ENCODE measurements at places on chromosomes 11 and 22.

DNA sequence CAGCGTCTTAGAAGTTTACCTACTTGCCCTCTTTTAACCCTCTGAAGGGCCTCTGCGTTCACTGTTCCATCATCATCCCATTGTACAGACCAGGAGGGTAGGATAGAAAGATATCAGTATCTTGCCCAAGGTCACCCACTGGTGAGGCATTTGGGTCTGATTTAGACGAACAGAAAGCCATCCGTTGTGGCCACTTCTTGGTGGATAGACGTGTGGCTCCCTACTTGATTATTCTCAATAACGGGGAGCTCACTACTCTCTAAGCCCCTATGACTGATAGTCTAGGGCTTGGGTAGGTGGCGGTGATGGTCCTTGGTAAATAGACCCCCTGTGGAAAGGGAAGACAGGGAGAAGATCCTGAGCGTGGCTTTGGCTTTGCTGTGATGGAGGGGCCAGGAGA lies 28.6 kb upstream of the PRR5 start:
- no peak for DNase-seq

DNA sequence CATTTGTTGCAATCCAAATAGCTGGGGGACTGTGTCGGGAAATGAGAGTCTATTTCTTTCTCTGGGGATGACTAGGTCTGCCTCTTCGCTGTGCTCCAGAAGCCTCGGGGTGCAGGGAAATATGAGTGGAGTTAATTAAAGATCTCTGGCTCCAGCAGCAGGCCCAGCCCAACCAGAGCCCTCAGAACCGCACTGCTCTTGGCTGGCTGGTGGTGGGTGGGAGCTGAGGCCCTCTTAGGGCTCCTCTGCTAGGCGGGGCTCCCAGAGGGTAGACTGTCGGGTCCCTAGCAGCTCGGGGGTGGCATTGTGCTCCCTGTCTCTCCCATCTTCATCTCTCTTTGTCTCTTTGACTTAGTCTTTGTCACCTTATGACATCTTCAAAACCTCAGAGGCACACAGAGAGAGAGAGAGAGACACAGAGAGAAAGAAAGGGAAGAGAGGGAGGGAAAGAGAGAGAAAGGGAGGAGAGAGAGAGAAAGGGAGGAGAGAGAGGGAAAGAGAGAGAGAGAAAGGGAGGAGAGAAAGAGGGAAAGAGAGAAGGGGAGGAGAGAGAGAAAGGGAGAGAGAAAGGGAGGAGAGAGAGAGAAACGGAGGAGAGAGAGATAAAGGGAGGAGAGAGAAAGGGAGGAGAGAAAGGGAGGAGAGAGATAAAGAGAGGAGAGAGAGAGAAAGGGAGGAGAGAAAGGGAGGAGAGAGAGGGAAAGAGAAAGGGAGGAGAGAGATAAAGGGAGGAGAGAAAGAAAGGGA lies 20.2 kb downstream of the MPPED1 start:
- no peak for DNase-seq

GRCh38 chr11:58649623-58650022 lies 27.2 kb downstream of the CNTF start:
- no peak for DNase-seq

DNA sequence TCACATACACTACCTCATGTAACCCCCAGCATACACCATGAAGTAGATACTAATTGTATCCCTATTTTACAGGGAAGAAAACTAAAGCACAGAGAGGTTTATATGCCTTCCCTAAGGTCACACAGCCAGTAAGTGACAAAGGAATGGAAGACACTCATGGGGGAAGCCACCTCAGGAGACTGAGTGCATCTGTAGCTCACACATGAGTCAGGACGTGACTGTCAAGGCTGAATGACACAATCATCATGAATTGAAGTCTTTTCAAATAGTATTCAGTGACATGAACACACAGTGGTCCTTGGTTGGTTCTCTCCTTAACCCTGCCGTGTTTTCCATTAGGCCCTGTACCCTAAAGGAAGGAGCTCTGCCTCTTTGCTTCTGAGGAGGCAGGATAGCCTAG lies 463.0 kb downstream of the NTM start:
- no peak for DNase-seq

DNA sequence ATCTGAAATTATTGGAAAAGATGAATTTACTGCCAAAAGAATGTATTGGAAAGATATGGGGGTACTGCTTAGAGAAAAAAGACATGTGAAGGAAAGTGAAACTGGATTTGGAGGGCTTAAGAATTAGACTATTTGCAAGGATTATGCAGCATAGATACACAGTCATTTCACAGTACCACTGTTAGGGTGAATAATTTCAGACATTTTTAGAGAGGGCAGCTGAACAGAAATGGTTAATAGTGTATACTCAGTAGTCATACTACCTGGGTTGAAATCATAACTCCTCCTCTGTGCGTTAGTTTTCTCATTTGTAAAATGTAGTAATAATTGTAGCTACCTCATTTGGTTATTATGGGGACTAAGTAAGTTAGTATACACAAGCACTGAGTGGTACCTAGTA lies 33.0 kb downstream of the GAS2 start:
- DNase-seq, result no peak

- DNase-seq, result no peak
Observed at GRCh38 chr22:40419718-40420117, 49.3 kb downstream of the SGSM3 start.

DNA sequence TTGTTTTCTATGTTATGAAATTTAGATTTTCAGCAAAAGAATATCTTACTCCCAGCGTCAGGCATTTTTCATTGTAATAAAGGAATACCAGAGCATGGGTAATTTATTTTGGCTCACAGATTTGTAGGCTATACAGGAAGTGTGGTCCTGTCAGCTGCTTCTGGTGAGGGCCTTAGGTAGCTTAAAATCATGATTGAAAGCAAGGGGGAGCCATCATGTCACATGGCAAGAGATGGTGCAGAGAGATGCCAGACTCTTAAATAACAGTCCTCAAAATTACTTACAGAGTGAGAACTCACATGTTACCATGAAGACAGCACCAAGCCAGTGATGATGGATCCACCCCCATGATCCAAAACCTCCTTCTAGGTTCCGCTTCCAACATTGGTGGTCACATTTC lies 825.0 kb upstream of the CHORDC1 start:
- DNase-seq, result no peak

DNA sequence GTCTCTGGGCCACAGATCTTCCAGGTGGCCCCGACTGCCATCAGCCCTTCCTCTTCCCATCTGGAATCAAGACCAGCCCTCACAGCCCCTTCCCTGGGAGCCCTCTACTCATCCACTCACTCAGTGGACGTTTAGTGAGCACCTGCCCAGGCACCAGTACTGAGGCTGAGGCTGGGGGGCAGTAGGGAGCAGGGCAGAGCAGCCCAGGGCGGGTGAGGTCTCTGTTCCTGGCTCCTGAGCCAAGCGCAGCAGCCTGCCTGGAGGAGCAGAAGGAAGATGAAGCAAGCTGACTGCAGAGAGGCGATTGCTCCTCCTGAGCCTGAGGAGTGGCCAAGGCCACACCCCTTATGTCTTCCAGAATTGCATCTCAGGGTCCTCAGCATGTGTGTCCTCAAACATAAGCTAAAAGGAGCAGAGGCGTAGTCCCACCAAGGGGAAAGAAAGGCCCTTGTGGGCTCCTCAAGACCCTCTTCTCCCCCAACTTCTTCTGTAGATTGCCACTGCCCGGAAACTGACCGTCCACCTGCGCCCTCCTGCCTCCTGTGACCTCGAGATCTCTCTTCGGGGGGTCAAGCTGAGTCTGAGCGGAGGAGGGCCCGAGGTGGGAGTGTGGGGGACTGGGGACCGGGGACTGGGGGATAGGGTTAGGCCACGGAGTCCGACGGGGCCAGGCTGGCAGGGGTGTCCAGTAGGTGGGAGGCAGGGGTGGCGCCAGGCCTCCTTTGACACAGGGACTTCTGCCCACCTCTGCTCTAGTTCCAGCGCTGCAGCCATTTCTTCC lies 5.8 kb downstream of the MAPK8IP2 start:
- no peak for DNase-seq

DNA sequence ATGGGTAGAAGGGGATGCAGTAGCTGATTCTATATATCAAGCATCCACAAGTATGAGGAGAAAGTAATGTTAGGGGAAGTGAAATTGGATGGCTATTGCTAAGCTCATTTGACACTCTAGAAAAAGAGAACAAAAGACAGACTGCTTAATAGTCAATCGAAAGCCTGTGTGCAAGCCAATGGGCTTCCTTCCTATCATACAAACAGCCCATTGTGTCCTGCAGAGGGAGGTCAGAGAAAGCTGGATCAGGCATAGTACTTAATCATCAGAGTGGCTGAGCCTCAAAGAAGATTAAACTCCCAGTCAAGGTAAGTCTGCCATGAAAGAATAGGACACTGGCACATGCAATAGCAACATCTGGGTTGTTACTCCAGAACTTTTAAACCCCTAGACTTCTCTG lies 50.9 kb upstream of the PGR start:
- no peak for DNase-seq

GRCh38 chr22:24428751-24429410 lies 1.5 kb downstream of the ADORA2A start:
- no peak for DNase-seq

GRCh38 chr22:22213231-22213630 lies 31.4 kb upstream of the VPREB1 start:
- DNase-seq, result no peak

DNA sequence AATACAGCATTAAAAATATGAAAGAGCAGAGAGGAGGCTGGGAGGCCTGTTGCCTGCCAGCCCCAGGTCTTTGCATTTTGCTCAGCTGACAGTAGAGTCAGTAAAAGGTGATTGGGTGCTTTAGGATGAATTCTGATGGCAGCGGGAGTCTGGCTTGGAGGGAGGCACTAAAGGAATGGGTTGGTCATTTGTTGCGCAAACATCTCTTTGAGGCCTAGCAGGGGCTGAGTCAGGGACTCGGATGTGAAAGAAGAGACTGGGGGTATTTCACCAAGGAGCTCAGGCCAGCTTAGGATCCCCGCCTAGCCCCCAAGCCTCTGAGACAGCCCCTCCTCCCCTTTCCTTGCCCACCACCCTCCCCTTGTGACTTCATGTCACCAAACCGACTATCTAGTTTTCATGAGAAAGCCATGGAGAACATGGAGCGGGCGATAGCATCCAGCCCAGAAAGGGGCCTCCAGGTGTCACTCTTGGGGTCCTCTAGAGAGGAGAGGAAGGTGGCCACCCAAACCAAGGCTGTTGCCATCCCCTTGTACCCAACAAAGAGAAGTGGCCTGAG lies 9.7 kb downstream of the DGKZ start:
- no peak for DNase-seq

DNA sequence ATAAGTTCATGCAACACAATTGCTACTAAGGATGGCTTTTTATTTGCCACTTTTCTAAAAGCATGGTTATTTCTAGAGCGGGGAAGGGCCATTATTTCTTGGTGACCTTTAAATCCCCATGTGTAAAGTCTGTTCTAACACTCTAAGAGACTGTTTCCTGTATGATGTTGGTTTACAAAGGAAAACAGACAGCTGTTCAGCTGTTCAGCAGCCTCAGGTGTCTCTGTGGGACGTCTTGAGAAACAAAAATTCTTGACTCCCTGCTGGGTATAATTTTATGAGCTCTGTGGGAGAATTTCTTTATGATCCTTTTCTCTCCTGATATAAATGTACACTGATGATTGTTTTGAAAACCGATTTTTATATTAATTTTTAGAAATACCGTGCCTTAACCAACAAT lies 13.9 kb downstream of the MUC15 start:
- no peak for DNase-seq

DNA sequence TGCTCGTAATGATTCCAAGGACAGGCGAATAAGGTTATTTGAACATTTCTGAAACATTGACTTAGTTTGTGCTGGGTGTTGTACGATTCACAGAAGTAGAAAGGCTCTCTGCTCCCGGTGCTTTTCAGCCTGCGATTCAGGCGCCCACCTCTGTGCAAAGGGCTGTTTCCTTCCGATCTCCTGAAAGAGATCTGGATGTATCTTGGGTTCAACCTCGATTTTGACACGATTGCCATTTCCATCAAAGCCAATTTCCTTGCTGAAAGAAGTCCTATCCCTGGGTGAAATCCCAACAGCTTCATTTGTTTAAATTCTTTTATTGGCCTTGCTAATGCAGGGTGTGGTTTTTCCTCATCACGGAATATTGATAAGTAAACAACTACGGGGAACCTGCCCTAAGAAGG lies 1.1 kb upstream of the ZC3H12C start:
- no peak for DNase-seq
